Iris pigment epithelial cell (primary cell): ENCODE measurements at places on chromosomes 11 and 22.

- peak; percentile 68 for DNase-seq
Measured at GRCh38 chr11:27218421-27219038, 144.5 kb downstream of the CCDC34 start.

DNA sequence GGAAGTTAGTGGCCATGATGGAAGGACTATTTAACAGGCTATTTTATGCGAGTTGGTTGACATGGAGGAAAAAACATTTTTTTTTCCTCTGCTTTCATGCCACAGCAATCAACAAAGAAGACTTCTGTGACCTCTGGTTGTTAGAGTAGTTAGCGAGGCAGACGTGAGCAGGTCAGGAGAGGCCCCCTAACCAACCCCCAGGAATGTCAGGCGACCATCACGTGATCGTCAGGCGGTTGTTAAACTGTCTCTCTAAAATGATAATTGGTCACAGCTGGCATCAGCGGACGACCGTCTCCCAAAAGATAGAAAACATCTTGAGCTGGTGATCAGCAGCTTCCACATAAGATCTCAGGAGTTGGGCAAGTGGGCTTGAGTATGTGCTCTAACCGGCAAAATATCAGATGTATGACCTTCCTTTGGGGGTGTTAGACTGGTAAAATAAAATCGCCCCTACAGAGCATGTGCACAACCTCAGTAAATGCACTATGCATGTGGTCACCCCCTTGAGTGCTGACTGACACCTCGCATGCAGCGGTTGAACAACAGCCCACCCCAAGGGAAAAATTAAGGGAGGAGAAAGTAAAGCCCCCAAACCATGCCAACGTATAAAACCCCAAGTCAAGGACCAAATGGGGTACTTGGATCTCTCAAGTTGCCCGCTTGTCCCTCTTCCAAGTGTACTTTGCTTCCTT lies 20.9 kb upstream of the NARS2 start:
- no peak for DNase-seq

DNA sequence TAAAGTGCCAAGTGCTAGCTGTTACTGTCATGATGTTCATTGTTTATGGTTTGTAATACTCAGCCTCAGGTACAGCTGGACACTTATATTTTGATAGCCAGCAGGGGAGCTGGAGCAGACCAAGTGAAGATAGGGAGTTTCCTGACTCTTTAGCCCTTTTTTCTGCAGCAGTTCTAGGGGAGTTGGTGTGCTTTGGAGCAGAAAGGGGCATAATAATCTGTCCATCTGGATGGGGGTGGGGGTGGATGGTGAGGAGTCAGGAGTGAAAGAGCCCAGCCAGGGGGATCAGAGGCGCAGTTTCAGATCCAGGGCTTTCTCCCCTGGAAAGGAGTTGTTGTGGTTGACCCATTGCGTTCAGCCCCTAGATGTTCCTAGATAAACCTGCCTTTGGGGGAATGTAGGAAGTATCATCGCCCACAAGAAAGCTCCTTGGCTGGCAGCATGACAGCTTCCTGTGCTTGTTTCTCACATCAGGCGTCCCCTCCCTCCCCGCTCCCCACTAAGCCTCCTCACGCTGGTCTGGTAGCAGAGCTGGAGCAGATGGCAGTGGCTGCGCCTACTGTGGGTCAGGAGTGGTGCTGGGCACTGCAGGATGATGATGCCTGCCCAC lies 41.9 kb downstream of the MED15 start:
- peak; percentile 61 for DNase-seq

GRCh38 chr11:57658023-57658361 lies 430 bp downstream of the CLP1 start:
- DNase-seq, result no peak

DNA sequence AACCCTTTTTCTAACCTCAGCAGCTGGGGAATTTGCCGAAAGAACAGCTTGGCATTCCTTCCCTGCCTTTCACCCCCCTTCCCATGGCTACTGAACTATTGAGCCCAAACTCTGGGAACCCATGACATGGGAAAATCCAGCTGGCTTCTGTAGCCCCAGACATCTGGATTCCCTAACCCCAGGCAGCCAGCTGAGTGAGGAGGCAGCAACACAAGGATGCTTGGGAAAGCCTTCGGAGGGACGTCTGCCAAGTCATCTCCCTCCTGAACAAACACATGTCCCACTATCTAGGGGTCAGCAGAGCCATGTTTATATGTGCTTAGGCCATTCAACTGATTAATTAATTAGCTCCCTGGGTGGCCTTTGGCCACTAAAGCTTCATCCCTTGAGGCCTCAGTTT lies 21.6 kb downstream of the LRRC55 start:
- DNase-seq, result no peak

DNA sequence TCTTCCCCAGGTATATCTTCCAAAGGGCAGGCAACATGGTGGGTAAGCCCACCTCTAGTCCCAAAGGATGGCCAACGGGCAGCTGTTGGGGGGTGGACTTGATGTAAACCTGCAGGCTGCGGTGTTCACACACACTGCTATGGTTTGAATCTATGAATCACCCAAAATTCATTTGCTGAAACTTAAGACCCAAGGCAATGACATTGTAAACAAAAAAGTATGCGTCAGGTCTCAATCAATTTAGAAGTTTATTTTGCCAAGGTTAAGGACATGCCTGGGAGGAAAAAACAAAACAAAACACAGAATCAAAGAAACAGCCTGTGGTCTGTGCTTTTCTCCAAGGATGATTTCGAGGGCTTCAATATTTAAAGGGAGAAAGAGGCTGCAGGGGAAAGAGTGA lies 18.3 kb downstream of the RCN1 start:
- DNase-seq, result peak; percentile 95

DNA sequence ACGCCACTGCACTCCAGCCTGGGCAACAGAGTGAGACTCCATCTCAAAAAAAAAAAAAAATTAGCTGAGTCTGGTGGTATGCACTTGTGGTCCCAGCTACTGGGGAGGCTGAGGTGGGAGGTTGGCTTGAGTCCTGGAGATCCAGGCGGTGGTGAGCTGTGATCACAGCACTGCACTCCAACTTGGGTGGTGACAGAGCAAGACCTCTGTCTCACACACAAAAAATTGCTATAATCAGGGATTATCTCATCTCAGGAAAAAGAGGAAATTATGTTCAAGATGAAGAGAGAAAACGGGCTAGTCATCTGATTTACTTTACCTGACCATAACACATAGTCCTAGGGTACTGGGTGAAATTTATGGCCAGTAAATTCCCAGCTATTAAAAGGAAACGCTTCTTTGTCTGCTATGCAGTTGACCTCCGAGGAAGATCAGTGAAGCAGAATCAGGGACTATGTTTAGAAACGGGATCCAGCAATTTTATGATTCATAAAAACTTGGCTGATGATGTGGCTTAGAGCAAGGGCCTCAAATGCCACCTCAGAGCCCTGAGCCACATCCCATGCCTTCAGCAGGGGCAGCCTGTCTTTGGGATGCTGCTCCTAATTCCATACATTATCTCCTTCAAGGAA lies 386.2 kb downstream of the NTM start:
- peak; percentile 77 for DNase-seq

GRCh38 chr11:1767399-1768140 lies 3.8 kb upstream of the CTSD start:
- no peak for DNase-seq

DNA sequence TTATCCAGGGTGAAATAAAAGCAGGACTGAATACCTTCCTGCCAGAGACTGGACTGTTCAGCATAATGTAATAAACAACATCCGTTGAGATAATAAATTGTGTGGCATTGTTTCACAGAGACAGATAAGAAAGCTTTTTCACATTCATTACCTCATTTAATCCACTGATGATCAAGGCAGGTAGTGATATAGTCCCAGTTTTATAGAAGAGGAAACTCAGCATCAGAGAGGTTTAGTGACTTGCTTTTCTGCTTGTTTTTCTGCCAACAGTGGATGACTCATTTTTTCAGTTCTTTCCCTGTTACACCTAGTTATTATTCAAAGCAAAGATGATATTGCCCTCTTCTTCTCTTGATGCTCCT lies 4.0 kb downstream of the MYO18B start:
- peak; percentile 75 for DNase-seq

- no peak for DNase-seq
Measured at GRCh38 chr11:6648501-6648900, 7.1 kb downstream of the DCHS1 start.

DNA sequence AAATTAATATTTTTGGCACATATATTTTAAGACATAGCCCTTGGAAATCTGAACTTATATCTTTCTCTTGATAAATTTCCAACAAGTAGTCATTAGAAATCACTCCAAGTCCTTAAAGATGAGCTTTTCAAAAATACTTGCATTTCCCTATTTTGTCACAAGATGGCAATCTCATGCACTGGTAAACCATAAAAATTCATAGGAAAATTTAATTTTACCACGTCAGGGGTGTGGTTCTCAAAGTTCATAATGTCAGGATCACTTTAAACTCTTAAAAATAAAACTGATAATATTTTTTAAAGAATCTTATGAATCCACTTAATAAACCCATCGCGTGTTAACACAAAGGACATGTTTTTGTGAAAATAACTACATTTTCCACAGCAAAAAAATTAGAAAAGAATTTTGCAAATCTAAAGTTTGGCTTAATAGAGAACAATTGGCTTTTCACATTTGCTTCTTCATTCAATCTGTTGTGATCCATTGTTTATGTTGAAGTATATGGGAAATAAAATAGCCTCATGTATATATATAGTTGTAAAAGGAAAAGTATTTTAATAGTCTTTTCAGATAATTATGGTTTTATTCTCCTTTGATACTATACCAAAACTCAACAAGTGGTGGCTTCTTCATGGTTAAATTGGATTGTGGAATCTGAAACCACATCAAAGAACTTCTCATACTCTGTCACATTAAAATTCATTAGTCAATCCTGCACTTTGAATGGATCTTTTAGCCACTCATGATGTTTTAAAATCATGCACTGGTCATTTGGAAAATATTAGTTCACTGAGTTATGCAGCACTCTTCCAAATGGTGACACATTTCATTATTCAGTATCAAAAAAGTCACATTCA lies 169.1 kb downstream of the CADM1 start:
- DNase-seq, result peak; percentile 31

- no peak for DNase-seq
Measured at GRCh38 chr11:45163956-45164575, 17.6 kb downstream of the PRDM11 start.
